ENCODE measurements at places on chromosomes 2 and 18.

- no peak for DNase-seq
These were observed 1.0 kb upstream of the BMPR2 start for GRCh38 chr2:202375033-202375608.

- no peak for DNase-seq
These were observed 192.6 kb upstream of the TCF4 start for GRCh38 chr18:55780586-55781071.

DNA sequence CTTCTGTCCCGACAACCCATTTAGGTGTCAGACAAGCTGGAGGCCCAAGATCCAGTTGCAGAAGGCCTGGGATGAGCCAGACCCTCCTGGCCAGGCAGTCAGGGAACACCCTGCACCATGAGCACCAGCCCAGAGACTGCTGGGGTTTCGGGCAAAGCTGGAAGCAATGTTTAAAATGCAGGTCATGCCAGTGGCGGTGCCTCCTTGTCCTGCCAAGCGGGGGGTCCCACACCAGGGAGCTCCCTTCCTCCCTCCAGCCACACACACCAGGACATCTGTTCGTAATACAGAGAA lies 230.2 kb downstream of the ATAD2B start:
- no peak for DNase-seq

- DNase-seq, result no peak
These were observed 141.9 kb upstream of the GCFC2 start for GRCh38 chr2:75852639-75853038.

GRCh38 chr2:10402653-10403215 lies 45.4 kb downstream of the ODC1 start:
- DNase-seq, result no peak

GRCh38 chr2:126367361-126367760 lies 288.6 kb upstream of the GYPC start:
- no peak for DNase-seq

DNA sequence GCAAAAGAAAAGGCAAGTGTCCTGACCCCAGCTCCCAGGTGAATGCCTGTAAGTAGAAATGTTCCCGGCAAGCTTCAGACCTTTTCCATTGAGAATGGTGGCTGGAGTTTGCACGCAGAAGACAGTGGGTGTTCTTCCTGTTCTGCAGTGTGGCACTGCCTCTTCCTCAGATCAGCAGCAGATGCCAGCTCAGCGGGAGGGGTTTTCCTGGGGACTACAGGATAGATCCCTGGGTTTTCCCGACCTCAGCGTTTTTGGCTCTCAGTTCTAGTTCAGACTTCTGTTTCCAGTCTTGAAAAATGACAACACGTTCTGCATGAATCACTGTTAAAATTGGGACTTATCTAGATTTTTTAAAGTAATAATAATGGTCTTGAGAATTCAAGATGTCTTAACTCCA lies 39.2 kb downstream of the GRHL1 start:
- no peak for DNase-seq

DNA sequence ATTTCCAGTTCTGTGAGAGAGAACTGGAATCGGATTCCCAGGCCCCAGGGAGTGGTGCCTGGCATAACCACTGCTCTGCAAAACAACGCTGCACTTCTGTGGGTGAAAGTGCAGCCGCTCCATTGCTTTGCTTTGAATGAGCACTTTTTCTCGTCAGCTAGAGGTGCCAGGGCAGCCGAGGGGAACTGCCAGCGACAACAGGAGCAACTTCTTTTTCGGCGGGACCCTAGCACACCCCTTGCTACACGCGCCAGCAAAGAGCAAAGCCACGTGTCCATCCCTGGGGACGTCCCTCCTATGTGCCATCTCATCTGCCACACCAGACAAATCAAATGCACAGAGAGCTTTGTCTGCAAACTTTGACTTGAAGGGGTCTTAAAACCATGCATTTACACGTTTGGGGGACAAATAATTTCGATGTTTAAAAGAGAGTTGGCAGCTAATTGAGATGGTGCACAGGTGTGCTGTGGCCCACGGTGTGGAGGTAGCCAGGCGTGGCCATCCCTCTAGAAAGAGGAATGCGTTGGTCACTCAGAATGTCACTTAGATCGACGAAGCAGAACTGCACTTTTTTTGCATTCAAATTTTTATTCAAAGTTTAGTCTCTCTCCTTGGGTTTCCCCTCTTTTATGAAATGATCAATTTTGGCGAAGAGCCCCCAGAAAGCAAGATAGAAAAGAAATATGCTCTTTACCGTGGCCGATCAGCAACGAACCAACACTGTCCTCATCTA lies 151.8 kb downstream of the MBP start:
- no peak for DNase-seq

DNA sequence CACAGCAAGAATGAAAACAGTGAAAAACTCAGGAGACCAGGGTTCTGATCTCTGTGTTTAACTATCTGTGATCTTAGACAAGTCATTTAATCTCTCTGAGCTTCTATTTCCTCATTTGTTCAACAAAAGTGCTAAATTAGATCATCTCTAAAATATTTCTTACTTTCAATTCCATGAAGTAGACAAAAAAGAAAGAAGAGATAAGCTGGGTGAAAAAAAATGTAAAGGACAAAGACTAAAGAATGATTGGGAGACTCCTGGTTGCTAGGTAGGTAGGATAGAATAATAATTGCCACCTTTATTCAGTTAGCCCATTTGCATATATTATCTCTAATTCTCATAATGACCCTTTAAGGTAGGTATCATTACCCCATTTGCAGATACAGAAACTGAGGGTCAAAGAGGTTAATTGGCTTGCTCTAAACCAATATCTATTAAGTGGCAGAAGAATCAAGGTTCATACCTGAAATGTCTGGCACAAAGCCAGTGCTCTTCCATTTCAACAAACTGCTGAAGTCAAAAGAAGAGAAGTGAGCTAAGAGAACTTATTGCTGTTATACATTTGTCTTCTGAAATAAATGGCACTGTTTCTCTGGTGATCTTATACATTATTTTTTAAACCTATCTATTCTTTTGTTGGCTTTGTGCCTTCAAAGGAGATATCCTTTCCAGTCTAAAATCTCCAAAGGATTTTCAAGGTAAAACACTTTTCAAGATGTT lies 141.7 kb downstream of the OTX1 start:
- DNase-seq, result no peak

- DNase-seq, result no peak
These were observed 827.7 kb downstream of the SOCS6 start for GRCh38 chr18:71116535-71116934.

DNA sequence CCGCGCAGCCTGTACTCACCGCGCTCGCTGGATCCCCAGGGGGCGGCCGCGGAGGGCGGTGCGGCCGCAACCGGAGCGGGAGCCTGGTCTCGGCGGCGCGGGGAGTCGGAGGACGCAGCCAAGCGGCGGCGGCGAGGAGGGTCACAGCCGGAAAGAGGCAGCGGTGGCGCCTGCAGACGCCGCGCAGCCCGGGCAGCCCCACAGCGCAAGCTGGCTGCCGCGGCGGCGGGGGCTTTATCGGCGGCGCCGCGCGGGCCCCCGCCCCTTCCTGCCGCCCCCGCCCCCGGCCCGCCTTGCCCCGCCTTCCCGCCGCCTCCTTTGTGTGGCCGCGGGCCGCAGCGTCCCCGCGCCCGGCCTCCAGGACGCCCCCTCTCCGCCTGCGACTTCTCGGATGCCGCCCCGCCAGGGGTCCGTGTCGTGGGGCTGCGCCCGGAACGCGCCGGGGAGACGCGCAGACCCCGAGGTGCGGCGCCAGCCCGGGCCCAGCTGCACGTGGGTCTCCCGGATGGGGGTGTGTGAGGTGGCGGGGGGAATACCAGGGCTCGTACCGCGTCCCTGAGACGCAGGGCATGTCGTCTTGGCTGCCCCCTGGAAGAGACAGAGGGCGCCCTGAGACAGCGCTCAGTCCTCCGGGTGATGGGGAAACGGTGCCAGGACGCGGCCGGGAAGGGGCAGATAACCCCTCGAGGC lies at the start of gene SERPINE2:
Gene SERPINE2, minus strand, starts transcription at position 207 of the 690 bp plus-strand sequence. CDS start 37,386 bp downstream, outside the sequence.
- DNase-seq, result peak; percentile 64

GRCh38 chr2:182784777-182785176 lies 68.7 kb downstream of the DNAJC10 start:
- no peak for DNase-seq

DNA sequence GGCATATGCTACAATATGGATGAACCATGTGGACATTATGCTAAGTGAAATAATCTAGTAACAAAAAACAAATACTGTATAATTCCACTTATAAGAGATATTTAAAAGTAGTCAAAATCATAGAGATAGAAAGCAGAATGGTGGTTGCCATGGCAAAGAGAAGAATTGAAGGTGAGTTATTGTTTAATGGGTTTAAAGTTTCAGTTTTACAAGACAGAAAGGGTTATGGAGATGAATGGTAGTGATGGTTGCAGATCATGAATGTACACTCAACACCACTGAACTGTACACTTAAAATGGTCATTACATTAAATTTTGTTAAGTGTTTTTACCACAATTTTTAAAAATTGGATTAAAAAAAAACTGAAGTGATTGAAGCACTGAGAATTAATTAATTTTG lies 298.2 kb upstream of the ZC3H15 start:
- no peak for DNase-seq

GRCh38 chr2:238802957-238803356 lies 44.9 kb upstream of the TWIST2 start:
- no peak for DNase-seq

GRCh38 chr2:66899109-66899508 lies 464.2 kb downstream of the MEIS1 start:
- no peak for DNase-seq

DNA sequence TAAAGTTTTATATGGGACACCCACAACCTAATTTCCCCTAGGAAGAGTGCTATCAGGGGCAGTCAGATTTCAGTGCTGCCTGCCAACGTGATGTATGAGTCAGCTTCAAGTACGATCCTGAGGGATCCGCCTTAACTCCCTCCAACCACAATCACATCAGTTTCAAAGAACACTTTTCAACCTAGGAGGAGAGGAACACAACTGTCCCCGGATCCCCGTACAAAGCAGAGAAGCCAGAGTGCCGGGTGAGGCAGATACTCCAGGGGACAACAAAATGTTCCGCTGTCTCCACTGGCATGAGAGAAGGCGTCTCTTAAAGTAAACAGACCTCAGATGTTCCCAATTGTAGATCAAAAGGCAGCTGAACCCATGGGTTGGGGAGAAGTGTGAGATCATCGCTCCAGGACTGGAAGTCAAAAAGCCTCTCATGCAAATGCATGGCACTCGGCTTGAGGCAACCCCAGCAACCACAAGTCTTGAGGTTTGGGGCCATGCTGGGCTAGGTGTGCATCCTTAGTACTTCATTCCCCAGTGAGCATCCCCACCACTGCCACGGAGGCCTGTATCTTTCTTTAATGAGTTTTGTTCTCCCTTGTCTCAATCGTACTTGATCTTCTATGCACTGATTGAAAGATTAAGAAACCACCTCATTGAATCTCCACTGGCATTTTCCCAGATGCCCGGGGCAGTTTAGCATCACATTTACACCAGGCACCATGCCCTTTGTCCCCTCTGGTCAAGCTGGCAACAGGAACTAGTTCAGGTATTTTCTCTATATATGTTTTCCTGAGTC lies 91.0 kb upstream of the CCBE1 start:
- no peak for DNase-seq

DNA sequence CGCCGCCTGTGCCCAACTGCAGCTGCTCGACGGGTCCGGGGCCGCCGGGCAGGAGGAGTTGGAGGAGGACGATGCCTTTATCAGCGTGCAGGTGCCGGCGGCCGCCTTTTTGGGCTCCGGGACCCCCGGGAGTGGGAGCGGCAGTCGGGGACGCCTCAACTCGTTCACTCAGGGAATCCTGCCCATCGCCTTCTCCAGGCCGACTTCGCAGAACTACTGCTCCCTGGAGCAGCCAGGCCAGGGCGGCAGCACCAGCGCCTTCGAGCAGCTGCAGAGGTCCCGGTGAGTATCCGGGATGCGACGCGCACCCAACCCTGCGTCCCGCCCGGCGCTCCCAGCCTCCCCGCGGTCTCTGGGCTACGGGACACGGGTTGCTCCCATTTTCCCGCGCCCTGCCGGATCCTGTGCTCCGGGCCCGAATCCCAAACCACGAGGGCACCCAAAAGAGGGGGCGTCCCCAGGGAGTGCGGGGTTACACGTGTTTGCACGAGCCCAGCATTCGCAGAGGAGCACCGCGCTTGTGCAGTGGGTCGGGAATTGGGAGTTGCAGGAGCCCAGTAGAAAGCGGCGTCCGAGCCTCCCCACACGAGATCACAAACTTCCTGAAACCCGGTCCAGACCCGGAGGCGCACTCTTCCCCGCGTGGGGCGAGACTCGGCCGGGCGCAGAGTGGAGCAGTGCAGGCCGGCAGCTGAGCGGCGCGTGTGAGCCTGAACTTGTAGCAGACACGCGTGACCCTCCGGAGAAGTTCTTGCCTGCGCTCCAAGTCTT lies 1.2 kb downstream of the CABLES1 start:
- DNase-seq, result no peak

DNA sequence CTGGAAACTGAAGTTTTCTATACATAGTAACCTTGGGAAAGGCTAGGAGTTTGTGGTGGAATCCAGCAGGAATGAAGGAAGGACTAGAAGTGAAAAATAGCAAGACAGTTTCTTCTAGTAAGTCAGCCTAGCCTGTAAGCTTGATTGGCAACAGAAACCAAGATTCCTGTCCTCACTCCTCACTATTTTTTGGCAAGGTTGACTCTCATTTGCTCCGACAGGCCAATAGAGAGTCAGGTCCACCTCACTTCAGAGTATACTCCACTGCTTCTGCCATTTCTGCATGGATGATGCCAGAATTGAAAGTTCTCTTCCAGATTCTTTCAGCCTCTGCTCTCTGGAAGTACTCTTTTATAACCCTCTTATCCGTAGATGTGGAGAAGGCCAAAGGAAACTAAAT lies 352.4 kb downstream of the ZNF516 start:
- no peak for DNase-seq

- no peak for DNase-seq
These were observed 75.6 kb downstream of the ATL2 start for GRCh38 chr2:38301340-38301968.

GRCh38 chr2:24613154-24613814 lies 122.2 kb downstream of the NCOA1 start:
- DNase-seq, result peak; percentile 17

DNA sequence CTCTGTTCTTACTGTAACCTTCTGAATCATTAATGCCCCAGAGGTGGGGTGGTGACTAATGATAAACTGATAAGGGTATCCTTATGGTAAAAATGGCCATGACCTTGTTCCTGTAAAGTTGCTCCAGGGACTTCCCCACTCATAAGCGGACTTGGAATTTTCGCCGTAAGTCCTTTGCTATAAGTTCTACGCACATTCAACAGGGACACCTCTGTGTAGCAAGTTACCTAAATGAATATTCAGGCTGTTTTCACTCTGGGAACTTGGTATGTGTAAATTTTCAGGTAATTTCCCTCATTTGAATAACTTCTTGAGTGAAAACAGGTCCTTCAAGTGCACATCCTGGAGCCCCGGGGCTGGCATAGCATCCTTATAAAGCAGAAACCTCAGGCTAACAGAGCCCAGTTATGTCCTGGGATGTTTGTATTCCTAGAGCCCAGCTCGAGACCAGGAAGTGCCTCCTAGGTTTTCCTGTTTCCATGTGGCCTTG lies 9.4 kb upstream of the AGFG1 start:
- DNase-seq, result no peak

DNA sequence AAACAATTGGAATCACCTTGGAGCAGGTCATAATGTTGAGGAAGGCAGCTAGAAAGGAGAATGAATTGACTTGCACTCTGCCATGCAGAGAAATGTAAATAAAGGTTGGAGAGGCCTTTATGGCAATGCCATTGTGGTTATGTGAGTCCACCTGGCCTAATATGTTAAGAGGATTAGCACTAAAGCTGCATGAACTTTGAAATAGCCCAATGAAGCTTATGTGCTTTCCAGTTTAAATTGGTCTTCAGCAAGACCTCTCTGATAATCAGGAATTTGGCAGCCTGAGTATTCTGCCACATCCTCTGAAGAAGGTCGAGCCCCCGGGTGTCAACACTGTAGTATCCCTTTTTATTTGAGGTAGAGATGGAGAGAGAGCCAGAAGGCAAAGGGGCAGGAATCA lies 464.9 kb downstream of the CDH2 start:
- no peak for DNase-seq

All from GM04504 (cell line).